Stimulated activated CD4-positive, alpha-beta T cell treated with anti-CD3 and anti-CD28 coated beads, Interleukin-2, amount 100 ng/mL, for 48 hours (primary cell): ENCODE measurements at places on chromosomes 5 and 9.

- no peak for DNase-seq
These were observed 18.4 kb upstream of the CATSPER3 start for GRCh38 chr5:134949316-134949715.

- no peak for DNase-seq
These were observed 298.3 kb upstream of the EFNA5 start for GRCh38 chr5:107968998-107969397.

DNA sequence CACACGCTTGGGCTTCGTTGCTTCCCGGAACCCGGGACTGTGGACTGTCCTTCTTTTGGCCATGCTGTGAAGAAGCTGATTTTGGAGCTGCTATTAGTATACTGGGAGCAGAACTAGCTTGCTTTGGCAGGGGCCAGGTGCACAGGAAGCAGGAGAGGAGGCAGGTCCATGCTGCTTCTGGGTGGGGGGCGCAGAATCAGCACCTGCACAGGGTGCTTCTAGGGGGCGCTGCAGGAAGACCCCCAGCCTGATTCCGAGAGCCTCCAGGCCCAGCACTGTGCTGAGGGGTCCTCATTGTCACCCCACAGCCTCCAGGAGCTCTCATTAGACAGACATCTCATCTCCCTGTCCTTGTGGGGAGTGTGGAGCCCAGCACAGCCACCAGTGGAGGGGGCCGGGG lies 252.6 kb upstream of the IRX4 start:
- no peak for DNase-seq

DNA sequence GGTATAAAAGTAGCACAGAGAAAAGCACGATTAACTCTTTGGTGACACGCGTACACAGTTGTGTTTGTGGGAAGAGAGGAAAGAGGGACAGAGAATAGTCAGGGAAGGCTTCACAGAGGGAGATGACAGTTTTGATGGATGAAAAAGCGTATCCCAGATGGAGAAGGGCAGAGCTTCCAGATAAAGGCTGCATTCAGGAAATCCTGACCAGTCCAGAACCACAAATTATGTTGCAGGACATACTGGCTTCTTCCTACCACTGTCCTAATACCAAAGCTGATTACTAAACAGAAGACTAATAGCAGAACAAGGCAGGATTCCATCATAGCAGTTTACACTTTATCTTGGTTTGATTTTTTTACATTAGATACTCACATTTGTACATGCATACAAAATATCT lies 34.5 kb downstream of the SLC31A2 start:
- no peak for DNase-seq

DNA sequence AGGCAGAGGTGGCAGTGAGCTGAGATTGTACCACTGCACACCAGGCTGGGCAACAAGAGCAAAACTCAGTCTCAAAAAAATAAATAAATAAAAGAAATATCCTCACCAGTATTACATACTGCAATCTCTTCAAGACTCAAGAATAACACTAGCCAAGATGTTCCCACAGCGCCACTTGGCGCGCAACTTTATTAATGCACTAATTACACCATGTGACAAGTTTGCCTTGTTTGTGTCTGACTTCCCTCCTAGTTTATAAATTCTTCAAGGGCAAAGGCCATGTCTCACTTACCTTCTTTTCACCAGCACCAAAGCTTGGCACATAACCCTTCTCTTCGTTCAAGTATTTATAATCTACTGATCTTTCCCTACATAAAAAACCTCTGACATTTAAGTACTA lies 4.8 kb downstream of the SKP1 start:
- no peak for DNase-seq

- no peak for DNase-seq
These were observed 1.5 kb downstream of the WHRN start for GRCh38 chr9:114503522-114504340.

DNA sequence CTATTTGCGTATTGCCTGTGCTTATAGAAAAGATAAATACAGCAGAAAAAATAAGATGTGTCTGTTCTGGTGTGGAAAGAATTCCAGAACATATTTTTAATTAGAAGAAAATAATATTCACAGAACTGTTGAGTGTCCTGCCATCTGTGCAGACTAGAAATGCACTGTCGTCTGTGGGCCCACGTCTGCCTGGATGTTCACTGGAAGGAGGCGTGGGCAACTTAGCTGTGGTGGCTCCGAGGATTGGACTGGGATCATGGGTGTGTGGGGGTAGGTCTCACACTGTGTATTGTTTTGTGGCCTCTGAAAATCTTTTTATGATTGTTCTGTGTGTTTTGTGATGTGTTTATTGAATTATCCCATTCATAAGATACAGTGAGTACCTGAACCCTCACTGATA lies 126.0 kb upstream of the CACNA1B start:
- DNase-seq: no peak

- DNase-seq: no peak
These were observed 5.7 kb downstream of the CDO1 start for GRCh38 chr5:115810761-115811160.

GRCh38 chr5:169408731-169409130 lies 107.8 kb upstream of the SLIT3 start:
- DNase-seq: no peak

GRCh38 chr9:126152622-126153362 lies 173.8 kb upstream of the MVB12B start:
- no peak for DNase-seq

DNA sequence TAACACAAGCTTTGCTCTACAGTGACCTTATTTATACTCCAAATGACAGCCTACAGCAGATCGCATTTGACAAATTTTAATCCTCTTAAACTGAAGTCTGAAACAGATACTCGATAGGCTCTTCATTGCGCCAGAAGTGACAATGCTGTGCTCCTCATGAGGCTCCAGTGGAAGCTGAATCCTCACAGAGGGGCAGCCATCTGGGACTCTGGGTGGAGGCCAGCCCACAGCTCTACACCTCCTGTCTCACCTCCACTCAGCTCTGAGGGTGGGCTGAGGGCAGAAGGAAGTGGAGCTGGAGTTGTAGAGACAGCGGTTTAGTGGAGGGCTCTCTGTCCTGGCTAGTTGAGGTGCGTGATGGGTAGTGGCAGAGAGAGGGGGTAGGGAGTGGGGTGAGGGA lies 283.3 kb upstream of the ANKRD55 start:
- DNase-seq: no peak

- DNase-seq: no peak
These were observed 29.8 kb upstream of the ENHO start for GRCh38 chr9:34552606-34552981.

GRCh38 chr5:172156541-172156994 lies 31.5 kb downstream of the STK10 start:
- DNase-seq: no peak

- DNase-seq: no peak
These were observed 2031.2 kb downstream of the EFNA5 start for GRCh38 chr5:105639511-105639910.

GRCh38 chr5:141362719-141363118 lies 1.2 kb upstream of the PCDHGA5 start:
- DNase-seq: no peak

DNA sequence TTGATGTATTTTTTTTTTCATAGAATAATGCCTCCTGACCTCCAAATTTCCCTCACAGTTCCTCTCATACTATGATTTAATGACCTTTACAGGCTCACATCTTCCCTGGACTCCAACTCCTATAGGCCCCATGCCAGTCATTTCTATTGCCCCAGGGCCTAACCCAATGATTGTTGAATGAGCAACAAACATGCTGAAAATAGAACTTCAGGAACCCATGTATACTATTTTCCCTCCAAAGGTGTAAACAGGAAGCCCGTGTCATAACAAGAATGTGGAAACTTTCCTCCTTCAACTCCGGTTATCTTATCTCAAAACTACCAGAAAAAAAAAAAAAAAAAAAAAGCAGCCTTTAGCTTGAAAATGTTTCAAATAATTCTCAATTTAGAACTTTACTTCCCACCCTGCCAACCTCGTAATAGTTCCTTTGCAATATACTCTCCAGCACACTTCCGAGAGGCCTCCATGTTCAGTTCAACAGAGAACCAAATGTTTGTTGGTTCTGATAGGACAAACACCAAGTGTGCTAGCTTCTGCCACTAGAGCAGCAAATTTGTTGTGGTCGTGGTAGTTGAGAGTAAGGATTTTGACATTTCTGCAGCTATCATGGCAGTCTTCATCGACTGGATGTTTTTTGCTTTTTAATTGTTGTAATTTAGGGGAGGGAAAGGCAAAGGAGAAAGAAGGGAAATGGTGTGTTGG lies 25.8 kb downstream of the TRPM6 start:
- DNase-seq: no peak

DNA sequence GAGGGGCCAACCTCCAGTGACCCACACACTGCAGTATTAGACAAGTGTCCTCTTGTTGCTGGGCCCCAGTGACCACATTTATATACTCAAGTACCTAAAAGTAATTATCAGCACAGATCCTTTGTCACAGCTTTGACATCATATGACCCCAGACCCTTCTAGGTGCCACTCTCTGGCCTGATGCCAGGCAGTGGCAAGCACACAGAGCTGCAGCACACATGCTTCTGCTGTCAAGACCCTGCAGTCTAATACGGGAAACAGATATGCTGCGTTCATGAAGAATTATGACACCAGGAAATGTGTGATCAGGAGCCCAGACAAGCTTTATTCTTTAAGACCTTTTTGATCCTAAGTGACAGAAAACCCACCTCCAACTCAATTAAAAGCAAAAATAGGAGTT lies 63.8 kb upstream of the AFAP1L1 start:
- no peak for DNase-seq

DNA sequence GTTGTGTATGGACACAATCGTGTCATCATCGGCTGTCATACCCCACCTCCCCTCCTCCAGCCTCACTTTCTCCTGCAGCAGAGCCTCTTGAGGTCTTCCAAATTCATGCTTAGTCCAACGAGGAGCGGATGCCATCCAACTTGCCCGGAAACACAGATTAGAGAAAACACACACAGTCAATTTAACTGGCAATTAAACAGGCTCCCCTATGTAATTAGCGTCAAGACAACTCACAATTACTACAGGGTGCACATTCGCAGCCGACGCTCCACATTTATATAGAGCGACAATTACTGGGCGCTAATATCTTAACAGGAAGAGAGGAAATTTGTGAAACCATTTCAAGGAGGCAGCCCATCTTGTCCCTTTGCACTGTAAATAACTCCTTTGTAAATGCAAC lies 86.0 kb upstream of the ZNF618 start:
- no peak for DNase-seq

DNA sequence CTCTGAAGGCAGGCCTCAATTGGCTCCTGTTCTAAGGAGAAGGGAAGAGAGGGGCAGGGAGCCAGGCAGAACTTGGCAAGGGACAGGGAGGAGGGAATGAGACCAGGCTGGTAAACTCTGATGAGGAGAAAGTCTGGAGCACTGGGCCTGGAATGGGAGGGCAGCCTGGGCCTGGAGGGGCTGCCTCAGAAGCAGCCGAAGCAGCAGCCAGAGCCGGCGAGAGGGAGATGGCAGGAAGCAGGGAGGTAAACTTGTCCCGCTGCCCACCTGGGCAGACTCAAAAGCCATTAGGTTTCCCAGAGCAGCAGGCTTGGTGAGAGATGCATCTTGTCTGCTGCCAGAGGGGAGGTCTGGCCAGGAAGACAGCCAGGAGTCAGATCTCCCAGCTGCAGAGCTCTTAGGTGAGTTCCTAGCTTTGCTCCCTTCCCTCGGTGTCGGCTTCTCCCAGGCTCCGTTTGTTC lies 37.0 kb upstream of the CRB2 start:
- DNase-seq: no peak

- no peak for DNase-seq
These were observed 34.4 kb downstream of the ICE1 start for GRCh38 chr5:5456858-5457257.
